ENCODE measurements at places on chromosomes 4 and X.
A peak's percentile ranks its signal among the peaks of the same experiment; 100 is the strongest.

GRCh38 chr4:118784776-118785175, 51.1 kb downstream of the SEC24D start:
- DNase-seq: no peak

DNA sequence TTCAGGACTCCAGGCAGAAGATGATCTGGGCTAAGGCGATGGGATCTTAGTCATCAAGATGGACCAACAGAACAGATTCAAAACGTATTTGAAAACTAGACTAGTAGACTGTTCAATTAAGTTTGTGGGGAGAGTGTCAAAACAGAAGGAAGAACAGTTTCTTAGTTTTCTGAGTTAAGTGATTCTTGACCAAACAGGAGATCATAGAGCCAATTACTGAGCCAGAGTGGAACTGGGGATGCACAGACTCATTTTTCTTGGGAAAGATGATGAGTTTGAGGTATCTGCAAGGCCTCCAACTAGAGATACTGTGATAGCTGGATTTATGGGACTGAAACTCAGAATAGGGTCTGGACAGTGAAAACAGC, 119.5 kb downstream of the REELD1 start:
- no peak for DNase-seq

DNA sequence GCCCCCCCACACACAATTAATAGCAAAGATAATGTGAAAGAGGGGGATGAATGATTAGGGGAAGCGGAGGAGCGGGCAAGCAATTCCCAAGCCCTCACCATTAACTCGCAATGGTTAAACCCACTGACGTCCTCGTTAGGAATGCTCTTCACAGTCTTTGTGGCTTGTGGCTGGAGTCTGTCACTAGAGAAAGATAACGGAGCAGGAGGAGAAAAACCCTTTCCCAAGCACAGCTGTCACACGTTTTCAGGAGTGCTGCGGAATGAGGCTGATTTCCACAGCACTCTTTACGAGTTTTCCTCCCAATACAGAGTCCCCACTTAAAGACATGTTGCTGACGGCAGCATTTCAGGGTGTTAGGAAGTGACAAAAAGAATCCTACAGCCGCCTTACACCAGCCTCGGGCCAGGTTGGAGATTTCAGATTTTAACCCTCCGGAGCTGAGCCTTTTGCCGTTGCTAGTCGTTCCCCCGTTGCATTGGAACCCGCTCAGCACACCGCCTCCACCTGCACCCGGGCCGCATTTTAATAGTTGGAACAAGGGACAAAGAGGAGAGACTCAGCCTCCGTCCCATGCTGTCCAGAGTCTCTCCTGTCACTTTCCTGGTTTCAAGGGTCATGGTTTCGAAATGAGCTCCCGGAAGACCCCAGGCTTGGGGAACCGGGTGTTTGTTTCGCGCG, 92.2 kb downstream of the GEMIN8 start:
- DNase-seq: no peak

- no peak for DNase-seq
Observed at GRCh38 chr4:7668271-7668670, 233.5 kb upstream of the PSAPL1 start.

DNA sequence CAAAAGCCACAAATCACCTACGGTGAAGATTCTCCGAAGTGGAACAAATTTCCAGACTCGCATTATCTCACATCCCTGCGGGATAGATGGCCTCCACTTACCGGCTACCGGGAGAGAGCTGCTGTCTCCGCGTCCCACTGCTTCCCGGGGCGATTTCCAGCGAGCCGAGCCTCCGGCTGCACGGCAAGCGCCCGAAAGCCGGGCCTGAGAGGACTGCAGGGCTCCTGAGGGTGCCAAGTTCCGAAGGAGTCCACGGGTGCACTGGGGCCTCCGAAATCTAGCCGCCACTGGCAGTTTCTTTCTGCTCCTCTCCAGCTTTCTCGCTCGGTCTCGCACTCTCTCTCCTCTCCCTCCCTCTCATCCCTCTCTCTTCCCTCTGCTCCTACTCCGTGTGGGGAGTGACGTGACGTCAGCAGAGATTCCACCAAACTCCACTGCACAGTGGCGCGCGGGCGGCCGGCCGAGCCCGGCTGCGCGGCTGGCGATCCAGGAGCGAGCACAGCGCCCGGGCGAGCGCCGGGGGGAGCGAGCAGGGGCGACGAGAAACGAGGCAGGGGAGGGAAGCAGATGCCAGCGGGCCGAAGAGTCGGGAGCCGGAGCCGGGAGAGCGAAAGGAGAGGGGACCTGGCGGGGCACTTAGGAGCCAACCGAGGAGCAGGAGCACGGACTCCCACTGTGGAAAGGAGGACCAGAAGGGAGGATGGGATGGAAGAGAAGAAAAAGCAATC, 14.0 kb upstream of the PITX2 start:
- peak; percentile 72 for DNase-seq

- DNase-seq: no peak
Observed at GRCh38 chr4:162075726-162076125, 88.1 kb downstream of the FSTL5 start.

DNA sequence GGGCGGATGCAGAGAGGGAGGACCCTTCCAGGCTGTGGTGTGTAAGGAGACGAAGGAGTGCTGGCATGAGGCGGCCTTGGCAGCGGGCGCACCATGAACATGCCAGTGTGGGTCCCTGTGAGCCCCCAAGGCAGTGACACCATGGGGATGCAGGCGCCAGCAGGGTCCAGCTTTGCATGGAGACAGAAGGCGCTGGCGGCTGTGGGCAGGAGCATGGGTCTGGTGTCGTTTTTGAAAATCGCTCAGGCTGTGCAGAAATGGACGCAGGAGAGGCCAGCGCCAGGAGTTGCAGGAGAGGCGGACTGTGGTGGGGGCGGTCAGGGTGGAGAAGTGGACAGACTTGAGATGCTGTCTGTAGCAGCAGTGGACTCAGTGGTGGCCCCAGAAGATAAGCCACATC, 56.1 kb downstream of the PCGF3 start:
- no peak for DNase-seq

GRCh38 chrX:119249891-119250290, 13.8 kb downstream of the PGRMC1 start:
- DNase-seq: no peak

DNA sequence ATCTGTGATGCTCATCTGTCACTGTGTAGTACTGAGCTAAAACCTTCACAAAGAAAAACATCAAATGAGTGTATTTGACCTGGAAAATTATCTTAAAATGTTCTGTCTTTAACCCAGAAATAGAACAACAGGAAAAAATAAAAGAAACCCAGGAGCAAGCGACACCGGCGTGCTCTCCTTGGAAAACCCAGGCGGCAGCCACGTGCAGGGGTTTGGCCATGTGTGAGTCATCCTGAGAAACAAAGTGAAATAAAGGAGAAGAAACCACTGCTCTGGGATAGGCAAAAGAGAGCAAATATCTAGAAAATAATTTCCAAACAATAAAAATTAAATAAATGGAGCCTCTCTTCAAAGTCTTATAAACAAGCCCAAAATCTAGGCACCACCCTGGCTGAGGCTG, 20.0 kb upstream of the TMEM128 start:
- no peak for DNase-seq

DNA sequence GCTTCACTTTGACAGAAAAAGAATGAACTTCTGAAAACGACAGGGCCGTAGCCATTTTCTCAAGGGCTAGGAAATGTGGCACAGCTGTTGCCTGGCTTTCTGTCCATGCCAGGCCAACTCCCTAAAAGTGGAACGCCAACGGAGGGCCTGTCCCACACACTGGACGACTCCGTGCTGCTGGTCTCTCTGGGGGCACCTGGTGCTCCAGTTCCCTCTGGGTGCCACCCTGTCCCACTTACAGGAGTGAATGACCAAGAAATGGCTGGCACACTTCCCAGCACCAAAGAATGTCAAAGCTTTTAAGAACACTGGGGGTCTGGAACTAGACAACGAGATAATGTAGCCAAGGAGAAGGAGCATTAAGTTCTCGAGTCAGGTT, 40.9 kb downstream of the GATB start:
- DNase-seq: no peak

DNA sequence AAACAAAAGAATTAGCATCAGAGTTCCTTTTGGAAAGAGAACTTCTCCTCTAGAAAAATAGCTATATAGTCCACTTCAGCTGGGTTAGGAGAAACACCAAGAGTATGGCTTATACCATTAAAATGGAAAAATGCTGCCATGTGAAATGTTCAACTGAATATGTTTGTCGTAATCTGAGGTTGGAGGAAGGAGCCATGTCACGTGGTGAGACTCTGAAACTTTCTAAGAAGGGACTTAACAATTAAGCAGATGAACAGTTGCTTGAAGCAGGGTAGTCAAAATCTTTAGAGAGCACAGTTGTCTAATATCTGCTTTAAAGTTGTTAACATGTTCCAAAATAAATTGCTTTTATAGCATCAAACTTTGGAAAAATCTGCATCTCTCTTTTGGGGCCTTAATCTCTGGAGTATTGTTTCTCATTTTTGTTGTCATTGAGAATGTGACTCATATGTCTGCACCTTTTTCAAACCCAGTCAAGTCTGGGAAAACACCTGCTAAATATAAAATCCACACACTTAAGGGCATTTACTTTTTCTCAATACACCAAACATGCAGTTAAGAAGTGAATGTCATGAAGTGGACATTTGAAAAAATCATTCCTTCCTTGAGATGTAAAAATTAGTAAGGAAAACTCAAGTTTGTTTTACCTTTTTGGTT, 168.8 kb upstream of the PDE5A start:
- DNase-seq: no peak

- no peak for DNase-seq
Observed at GRCh38 chrX:152942077-152942442, 44.2 kb downstream of the ZNF185 start.

GRCh38 chr4:159269116-159269515, 166.2 kb downstream of the RAPGEF2 start:
- no peak for DNase-seq

DNA sequence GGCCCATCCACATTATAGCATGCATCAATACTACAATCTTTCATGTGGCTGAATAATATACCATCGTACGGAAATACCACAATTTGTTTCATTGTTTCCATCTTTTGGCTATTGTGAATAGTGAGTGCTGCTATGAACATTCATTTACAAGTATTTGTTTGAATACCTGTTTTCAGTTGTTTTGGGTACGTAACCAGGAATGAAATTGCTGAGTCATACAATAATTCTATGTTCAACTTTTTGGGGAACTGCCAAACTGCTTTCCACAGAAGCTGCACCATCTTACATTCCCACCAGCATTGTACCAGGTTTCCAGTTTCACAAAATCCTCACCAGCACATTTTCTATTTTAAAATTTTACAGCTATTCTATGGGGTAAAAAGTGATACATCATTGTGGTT, 28.5 kb upstream of the MANBA start:
- DNase-seq: no peak

DNA sequence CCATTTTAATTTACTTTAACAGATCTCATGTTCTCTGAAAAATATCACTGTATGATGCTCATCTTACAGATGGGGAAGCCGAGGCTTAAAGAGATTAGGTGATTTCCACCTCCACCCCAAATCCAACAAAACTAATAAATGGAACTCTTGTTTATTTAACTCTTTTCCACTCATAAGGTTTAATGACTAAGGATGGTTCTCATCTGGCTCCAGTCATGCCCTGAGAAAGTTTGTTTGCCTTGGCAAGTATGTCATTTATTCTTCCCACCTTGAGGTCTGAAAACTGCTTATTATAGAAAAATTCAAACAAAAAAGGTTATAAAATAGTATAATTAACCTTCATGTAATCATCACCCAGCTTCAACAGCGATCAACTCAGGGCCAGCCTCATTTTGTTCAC, 56.3 kb downstream of the PPEF2 start:
- no peak for DNase-seq

- DNase-seq: no peak
Observed at GRCh38 chrX:20517565-20517964, 250.9 kb upstream of the RPS6KA3 start.

DNA sequence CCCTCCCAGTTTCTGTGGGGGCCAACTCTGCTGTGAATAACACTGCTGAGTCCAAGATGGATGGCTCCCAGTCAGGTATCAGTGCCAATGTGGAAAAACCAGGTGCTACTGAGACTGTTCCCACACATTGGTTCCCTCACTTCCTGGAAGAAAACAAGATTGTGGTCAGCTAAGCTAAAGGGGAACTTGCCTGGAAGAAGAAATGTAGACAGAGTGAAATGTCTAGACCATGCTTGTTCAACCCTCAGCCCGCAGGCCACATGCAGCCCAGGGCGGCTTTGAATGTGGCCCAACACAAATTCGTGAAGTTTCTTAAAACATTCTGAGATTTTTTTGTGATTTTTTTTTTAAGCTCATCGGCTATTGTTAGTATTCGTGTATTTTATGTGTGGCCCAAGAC, 28.6 kb upstream of the UTP14A start:
- no peak for DNase-seq

DNA sequence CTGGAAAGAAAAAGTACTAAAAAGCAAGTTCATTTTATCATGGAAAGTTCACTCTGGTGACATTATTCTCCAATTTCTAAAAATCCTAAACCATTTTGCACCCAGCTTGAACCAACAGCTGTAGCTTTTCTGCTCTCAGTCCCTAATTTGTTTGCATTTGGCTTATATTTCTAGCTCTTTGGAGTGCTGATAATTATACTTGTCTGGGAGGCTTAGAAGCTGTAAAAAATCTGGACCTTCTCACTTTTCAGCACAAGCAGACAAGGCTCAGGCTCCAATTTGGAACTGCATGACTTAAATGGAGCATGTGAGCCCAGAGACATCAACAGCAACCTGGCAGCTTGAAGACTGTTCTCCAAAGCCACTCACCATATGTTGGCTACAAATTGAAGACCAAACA, 170.9 kb upstream of the PCDH18 start:
- DNase-seq: no peak

DNA sequence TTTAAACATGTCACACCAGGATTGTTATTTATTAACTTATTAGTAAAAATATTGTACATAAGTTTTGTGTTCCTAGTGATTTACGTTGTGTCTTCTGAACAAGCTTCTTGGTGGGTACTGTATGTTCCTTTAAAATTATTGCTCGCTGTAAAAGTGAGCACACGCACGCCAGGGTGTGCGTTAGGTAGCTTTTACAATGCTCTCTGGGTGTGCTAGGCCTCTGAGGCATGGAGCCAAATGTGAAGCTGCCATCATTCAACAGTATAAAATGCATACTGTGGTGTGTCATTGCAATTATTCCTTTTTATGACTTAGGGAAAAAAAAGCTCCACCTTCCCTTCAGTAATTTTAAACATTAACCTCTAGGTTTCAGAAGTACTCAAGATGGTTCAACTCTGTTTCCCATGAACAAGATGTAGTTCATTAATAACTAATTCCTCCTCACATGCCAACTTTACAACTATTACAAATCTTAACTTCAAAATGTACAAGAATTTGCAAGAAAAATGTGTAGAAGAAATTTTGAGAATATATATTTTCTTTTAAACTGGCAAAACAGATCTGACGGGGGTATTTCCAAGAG, 42.4 kb downstream of the ATOH1 start:
- no peak for DNase-seq

GRCh38 chr4:163680386-163681098, 186.1 kb downstream of the TMA16 start:
- DNase-seq: no peak

- no peak for DNase-seq
Observed at GRCh38 chr4:144318797-144319196, 178.3 kb upstream of the GYPA start.
